Activated CD4-positive, alpha-beta T cell treated with anti-CD3 and anti-CD28 coated beads, Interleukin-2, amount 50 U/mL, for 48 hours (primary cell): ENCODE measurements at places on chromosomes 2 and 18.
A peak's percentile ranks its signal among the peaks of the same experiment; 100 is the strongest.

DNA sequence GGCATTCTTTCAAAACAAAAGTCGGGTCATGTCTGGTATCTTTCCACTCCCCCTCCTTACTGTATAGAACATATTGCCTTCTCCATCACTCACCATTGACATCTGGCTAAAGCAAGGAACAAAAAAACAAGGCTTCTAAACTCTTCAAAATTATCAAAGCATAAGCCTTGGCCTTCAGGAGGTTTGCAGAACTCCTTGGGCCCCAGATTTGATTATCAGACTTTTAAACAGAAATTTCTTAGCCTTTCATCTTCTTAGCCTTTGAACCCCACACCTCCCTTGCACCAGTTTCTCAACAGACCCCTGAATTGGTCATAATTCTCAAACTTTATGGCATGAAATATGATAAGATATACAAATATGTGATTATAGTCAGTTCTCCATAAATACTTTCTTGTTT lies 59.8 kb upstream of the XDH start:
- no peak for DNase-seq

DNA sequence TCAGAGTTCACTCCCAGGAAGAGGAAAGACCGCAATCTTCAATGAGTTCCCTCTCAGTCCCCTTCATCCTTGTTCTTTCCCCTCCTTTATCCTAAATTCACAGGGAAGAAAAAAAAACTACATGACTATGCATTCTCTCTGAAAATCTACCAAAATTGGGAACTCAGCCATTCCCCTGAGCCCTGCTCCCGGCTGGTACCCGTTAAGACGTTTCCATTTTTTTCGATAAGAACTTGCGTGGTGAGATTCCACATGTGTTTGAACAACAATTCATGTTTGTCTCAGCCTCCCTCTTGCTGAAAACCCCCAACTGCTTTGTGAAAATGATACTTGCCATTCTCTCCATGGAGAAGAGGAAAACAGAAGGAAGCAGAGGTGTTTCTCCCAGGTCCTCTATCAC lies 318.7 kb upstream of the ID2 start:
- no peak for DNase-seq

DNA sequence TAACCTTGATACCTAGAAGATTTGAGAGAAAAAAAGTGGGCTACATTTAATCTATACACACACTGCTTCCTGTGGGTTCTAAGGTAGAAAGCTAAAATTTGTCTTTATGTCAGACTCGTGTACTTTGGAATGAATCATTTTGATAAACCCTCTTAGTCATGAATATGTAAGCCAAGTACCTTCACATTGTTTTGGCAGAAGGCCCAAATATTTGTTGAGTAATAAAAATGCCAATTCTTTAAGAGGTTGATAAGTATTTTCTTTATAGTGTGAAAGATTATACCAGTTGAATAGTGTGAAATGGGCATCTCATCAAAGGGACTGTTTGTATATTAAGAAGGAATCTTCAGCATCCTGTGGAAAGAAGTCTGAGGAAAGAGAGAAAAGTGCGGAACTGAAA lies 1464.7 kb upstream of the ZEB2 start:
- DNase-seq, result no peak

- no peak for DNase-seq
Measured at GRCh38 chr2:62141142-62141740, 54.7 kb upstream of the B3GNT2 start.

GRCh38 chr2:12502759-12503158 lies 214.0 kb upstream of the TRIB2 start:
- peak; percentile 50 for DNase-seq

DNA sequence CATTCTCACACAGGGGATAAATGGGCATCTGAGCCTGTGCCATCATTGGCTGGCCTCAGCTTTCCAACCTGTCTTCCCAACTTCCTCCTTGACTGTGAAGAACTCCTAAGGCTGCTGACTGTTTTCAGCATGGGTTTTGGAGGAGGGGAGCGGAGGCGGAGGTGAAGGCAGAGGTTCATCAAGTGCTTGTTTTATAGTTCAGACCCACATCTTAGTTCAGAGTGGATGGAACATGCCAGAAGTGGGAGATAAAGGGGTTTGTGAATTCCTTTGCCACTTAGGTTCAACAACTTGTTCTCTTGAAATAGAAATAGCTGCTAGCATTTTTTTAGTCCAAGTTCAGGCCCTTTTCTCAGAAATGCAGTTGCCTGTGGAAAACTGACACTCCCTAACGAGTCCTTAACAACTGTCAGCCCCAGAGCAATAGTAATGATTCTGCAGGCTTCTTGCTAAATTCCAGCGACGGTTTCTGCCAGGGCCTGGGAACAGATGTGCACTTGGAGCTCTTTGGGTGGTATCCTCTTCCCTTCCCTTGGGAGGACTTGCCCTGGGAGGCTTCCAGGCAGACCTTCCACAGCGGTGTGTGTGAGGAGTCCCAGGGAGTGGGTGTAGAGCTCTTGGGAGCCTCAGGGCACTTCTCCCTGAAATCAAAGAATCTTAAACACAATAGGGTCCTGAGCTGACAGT lies 30.1 kb upstream of the ITGA6 start:
- no peak for DNase-seq

- DNase-seq, result no peak
Measured at GRCh38 chr18:57941841-57942489, 102.1 kb upstream of the NEDD4L start.
